AG04449 (cell line): ENCODE measurements at places on chromosomes 7 and 10.

- DNase-seq: no peak
Observed at GRCh38 chr7:120933475-120933874, 17.1 kb upstream of the ING3 start.

- no peak for DNase-seq
Observed at GRCh38 chr10:73625004-73625883, 16.0 kb downstream of the MYOZ1 start.

- no peak for DNase-seq
Observed at GRCh38 chr7:36441344-36442022, 51.8 kb downstream of the ANLN start.

GRCh38 chr7:22174574-22174953, 182.4 kb downstream of the RAPGEF5 start:
- DNase-seq: no peak

- no peak for DNase-seq
Observed at GRCh38 chr7:70615066-70615606, 516.8 kb upstream of the GALNT17 start.

DNA sequence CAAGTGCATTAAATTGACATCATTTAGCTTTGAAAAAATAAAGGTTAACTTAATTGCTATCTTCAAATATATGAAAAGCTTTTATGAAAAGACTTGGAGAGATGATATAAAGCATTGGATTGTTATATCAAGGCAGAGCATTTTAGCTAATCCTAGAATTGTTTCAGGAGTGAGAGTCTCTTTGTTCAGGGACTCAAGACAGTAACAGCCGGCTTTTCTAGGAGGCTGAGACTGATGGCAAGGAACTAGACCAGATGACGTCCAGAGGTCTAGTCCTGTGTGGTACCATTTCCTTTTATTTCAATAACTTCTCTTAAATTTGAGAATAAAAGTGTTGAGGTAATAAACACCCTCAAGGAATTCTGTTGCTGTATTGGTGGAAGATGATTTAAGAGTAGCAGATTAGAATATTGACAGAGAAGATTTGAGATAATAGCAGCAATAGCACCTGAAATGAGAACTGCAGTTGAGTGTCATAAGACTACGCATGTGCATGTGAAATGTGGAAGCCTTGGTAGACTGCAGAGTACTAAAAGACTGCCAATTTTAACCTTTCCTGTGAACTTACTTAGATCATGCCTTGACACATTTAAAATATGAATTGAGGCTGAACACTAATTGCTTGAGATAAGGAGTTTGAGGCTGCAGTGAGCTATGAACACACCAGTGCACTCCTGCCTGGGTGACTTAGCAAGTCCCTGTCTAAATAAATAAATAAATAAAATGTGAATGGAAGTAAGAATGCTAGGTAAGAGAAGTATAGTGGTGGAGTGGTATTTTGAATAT, 79.6 kb downstream of the ZNRF2 start:
- DNase-seq: no peak
